ENCODE measurements at places on chromosomes 6 and 20.

DNA sequence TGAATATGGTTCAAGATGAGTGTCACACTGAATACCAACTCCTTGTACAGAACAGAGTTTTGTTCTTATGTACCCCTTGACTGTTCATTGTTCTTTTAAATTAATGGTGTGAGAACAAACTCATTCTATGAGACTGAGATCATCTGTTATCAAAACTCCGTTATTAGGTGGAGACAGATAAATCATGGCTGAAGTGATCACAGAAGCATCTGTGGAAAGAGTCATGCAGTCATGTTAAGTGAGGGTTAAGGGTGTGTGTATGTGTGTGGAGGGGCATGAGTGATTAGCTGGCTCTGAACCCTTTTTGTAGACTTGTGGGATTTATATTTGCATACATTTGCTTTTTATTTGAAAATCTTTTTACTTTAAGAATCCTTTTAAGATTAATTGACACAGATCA, 24.7 kb downstream of the ADGRG6 start:
- DNase-seq: no peak

GRCh38 chr6:85610182-85610895, 16.7 kb upstream of the SNX14 start:
- DNase-seq: no peak

- no peak for DNase-seq
These were observed 296.9 kb downstream of the PLCB1 start for GRCh38 chr20:8428988-8429387.

- no peak for DNase-seq
These were observed 77.3 kb downstream of the C6orf52 start for GRCh38 chr6:10617008-10617696.

DNA sequence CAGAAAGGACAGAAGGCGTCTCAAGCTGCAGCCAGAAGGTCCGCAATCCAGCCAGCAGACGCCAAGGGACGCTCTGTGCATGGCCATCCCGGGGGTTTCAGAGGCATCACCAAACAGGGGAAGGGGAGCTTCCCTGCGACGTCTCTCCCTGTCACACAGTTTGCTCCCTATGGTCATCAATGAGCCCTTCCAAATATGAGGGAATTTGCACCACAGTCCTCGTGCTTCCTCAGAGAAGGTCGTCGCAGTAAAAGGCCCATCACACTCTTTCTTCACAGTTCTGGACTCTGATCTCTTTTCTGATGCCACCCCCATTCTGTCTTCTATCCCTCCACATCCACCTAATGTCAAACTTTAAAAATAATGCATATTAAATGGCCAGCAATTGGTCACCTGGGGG, 10.2 kb upstream of the FOXC1 start:
- no peak for DNase-seq

DNA sequence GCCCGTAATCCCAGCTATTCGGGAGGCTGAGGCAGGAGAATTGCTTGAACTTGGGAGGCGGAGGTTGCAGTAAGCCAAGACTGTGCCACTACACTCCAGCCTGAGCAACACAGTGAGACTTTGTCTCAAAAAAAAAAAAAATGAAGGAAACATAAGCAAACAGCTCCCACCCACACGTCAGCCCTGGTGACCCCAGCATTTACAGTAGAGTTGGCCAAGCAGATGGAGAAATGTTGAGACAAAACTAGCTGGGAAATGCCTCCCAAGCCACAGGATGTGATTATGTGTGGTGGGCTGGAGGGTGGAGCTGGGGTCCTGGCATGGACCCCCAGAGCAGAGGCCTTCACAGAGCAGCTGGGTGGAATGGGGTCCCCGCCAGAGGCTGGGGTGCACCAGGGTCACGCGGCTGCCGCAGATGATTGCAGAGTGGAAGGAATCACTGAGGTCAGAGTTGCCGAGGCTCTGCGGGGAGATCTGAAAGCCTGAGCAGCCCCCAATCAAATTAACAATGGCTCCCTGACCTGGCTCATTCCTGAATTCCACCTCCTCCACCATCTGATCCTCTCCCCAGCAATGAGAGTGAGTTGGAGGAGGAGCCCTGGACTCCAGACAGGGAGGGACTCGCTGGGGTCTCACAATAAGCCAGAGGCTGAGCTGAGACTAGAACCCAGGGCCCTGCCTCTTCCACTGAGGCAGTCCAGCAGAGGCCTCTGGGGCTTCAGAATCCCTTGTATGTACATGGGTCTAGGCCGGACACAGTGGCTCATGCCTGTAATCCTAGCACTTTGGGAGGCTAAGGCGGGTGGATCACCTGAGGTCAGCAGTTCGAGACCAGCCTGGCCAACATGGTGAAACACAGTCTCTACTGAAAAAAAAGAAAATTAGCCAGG, 34.7 kb upstream of the TGM2 start:
- no peak for DNase-seq

- DNase-seq: no peak
These were observed 220.0 kb downstream of the ZFAND3 start for GRCh38 chr6:38039502-38039901.

- no peak for DNase-seq
These were observed 47.8 kb downstream of the NRN1 start for GRCh38 chr6:5958921-5959320.

- no peak for DNase-seq
These were observed 42.5 kb downstream of the DUSP22 start for GRCh38 chr6:334536-335510.

GRCh38 chr6:130150906-130151305, 71.8 kb downstream of the SAMD3 start:
- DNase-seq: no peak

GRCh38 chr20:38067717-38068365, 34.3 kb downstream of the RPRD1B start:
- no peak for DNase-seq

DNA sequence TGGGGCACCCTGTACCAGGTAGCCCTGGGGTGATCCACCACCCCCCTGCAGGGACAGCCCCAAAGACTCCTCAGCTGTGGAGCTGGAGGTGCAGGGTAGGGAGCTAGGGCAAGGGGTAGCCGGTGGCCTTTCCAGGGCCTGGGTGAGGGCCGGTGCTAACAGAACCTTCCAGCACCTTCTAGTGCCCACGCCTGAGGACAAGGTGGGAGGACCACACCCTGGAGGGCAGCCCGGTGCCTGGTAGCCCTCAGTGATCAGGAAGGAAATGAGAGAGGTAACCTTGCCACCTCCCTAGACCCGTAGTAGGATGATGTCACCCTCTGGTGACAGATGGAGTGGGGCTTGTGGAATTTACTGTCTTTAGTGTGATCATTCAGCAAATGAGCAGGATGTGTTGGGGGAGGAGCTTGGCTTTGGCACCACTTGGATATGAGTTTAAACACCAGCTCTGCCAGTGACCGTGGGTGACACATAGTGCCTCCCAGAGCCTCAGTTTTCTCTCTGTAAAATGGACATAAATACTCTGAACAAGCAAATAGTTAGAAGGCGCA, 187.7 kb downstream of the NFATC2 start:
- DNase-seq: no peak

- no peak for DNase-seq
These were observed 66.0 kb upstream of the SYNDIG1 start for GRCh38 chr20:24403406-24403805.

- no peak for DNase-seq
These were observed 78.7 kb downstream of the CEBPB start for GRCh38 chr20:50269091-50270033.
